ENCODE measurements at places on chromosomes 4 and X. TPM values are rescaled to one million over a fixed set of nuclear protein-coding genes. Genes with fewer than 3 reads are reported as not detected.

The ARMCX4 gene
- 15.9 TPM for total RNA-seq

The PASD1 gene
- not detected for total RNA-seq

The USP17L24 gene
- not detected for total RNA-seq

The RAB33A gene
- total RNA-seq = not detected

Measured in tibial nerve (tissue), 4 donors.